ENCODE measurements at places on chromosomes 7 and 10.

- DNase-seq, result no peak
Measured at GRCh38 chr10:58513188-58514110, 777 bp downstream of the BICC1 start.

DNA sequence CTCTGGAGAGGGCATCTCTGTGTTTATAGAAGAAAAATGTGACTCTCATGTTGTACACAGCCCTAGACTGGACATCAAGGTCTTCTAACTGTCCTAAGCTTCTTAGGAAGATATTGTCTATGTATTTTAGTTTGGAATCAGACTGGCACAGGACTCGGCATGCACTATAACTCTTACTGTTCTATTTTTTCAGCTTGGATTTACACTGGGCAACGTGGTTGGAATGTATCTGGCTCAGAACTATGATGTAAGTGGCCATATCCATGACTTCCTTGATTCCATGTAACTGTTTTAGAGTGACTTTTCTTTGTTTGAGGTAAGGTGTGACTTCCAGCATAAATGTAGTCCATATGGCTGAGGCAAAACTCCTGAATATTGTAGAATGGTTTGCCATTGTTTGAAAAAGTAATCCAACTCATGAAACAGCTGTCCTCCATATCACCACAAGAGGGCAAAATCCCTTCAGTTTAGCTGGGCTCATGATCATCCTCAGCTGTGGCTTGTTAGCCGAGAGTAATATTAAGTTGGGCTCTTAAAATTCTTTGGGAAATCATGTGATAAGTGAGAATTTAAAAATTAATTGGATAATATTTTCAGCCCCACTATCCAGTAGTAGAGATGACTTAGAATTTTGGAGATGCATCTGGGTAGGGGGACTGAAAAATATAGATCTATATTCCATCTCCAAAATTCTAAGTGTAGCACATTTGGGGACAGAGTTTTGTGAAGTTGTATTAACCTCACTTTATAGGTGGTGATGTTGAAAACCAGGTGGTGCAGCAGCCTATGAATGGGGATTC is 10.4 kb downstream of the STMP1 start:
- peak; percentile 34 for DNase-seq

DNA sequence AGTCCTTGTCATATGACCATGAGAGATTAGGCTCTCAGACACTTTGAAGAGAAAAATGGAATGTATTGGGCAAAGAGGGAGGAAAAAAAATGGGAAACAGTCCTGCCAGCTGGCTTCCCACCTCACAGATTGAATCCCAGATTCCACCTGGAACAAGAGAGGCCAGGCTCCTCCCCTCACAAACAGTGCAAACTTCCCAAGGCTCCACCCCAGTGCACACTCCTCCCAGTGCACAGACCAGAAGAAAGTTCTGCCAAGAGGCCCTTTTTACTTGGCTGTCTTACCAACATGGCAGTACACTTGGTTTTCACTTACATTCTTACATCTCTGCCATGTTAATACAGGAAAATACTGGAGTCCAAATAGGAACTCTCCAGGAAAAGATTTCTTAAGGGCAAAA is 202.3 kb downstream of the AHR start:
- no peak for DNase-seq

DNA sequence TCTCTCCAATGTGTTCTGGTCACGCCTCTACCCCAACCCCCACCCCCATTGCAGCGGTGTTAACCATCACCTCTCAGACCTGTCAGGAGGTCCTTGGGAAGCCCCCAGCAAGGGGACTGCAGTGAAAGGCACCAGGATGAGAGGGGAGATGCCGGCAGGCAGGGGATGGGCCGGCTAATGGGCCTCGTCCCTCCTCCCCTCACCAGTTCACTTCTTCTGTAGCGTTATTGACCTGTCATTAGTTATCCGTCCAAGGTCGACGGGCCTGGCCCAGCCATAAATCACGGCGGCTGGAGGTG is 18.8 kb downstream of the POLL start:
- no peak for DNase-seq

DNA sequence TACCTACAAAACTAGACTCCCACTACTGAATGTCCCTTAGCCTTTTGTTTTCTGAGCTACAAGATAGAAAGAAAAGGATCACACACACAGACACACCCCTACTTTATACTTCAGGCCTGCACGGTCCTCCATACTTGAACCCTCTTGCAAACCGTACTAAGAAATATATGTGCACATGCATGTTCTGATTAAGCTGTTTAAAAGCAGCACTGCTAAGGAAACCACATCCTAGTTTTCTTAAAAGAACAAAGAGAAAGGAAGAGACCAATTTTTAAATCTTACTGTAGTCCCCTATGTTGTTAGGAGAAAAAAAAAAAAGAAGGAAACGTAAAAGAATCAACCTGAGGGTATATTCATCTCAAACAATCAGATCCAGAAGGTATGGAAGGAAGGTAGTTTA is 501.2 kb downstream of the PARD3 start:
- no peak for DNase-seq

- no peak for DNase-seq
Measured at GRCh38 chr10:119098576-119098975, 5.3 kb upstream of the DENND10 start.

- DNase-seq, result no peak
Measured at GRCh38 chr7:38310591-38311101, 37.2 kb upstream of the TARP start.

- DNase-seq, result no peak
Measured at GRCh38 chr7:16939161-16939560, 57.4 kb upstream of the AGR3 start.

DNA sequence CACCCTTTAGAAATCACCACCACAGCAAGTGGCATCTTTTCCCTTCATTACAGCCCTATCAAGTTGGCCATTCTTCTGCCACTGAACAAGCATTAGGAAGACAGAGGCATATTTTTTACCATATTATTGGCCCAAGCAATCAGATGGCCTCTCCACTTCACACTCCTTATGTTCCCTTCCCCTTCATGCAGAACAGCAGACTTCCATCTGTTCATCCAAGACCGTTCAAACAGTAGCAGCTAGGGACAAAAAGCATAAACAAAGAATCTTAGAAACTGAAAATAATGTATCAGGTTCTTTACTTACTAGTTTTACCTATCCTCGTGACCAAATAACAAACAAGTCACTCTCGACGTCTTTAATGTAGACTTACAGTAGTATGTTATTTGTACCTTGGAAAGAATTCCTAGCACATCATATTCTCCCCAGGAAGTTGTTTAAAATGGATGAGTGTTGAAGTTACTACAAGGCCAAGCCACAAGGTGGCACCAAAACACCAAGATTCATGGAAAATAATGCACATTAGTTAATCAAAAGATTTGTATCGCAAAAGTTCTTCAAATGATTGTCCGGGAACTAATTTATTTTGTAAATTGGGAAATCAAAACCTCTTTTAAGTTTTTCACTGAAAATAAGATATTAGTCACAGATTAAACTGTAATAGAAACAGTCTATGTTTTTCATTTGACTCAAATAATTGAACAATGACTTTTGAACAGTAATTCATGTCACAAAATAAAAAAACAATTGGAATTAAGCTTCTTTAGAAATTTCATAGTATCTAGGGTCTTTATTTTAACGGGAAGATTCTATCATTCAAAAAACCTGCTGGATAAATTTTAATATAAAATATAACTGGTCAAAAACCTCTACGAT is 112.1 kb downstream of the VPS41 start:
- peak; percentile 73 for DNase-seq

DNA sequence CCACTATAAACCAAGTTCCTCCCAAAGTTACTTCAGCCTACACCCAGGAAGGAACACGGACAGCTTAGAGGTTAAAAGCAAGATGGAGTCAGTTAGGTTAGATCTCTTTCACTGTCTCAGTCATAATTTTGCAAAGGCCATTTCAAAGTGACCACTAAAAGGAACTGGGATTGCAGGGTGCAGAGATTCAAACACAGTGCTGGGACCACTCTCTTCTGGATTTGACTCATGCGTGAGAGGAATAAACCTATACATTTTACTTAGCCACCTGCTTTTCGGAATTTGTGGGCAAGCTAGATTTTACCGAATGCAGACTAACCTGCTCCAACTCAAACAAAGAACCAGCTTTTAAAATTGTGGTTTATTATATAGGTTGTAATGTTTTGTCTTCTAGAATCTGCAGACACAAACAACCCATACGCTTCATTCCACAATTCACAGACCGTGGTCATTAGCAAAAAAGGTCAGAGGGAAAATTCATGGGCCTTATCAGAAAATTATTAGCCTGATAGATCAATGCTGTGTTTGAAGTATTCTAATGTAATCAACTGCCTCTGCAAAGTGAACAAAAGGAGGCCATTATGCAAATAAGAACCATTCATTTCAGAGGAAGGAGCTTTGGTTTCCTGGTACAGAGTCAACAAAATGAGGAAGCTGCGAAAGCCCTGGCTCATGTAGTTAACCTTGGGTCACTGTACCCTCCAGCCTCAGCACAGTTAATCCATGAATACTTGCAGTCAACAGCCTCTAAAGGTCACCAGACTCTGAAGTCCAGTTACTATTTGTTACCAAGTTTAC is 342.7 kb upstream of the KLF6 start:
- peak; percentile 33 for DNase-seq

DNA sequence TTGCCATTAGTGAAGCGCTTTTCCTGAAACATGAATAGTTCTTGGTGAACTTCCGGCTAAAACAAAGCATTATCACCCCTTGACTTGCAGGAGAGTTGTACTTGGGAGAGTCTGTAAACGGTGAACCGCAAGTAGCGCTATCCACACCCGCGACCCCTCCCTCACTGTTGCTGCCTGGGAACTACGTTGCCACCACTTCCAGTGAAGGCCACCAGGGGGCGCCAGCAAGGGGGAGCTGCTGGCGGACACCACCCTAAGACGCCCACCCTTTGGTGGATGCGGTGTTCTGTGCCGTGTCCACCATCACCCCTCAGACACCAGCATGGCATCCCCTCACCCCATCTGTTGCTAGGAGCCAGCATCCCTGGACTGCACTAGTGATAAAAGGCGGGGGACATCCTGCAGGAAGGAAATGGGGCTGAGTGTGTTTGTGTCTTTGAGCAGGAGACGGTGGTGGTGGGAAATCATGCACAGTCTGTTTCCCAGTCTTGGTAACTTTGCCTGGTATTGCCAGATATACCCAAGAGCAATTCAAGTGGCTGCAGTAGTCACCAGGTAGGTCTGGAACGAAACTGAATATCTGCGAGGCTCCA is 298.2 kb downstream of the FRMD4A start:
- no peak for DNase-seq

GRCh38 chr7:41627645-41628298 is 75.1 kb downstream of the INHBA start:
- no peak for DNase-seq

DNA sequence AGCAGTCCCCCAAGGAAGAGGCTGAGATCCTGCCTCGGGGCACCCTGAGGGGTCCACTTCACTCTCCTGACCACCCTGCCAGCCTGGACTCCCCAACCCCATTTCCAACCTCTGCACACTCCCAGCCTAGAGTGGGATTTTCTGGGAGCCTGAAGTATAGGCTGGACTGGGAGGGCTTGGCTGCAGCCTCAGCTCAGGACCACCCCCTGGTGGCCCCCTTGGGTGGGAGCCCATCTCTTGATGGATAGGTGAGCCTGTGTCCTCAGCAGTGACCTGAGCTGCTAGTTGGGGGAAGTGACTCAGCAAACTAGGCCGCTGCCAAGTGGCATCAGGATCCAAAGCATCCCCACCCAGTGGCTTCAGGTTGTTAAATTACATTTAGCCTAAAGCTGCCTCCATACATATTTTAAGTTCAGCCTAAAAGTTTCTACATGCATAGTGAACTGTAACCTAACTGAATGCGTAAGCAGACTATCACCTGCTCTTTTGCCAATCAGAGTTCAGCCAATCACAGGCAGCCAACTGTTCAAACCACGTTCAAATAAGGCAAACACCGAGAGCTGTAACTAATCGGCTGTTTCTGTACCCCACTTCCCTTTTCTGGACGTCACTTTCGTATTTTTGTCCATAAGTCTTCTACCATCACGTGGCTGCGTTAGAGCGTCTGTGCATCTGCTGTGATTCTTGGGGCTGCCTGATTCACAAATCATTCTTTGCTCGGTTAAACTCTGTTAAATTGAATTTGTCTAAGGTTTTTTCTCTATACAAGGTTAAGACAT is 144.0 kb downstream of the PLPP4 start:
- DNase-seq, result no peak

DNA sequence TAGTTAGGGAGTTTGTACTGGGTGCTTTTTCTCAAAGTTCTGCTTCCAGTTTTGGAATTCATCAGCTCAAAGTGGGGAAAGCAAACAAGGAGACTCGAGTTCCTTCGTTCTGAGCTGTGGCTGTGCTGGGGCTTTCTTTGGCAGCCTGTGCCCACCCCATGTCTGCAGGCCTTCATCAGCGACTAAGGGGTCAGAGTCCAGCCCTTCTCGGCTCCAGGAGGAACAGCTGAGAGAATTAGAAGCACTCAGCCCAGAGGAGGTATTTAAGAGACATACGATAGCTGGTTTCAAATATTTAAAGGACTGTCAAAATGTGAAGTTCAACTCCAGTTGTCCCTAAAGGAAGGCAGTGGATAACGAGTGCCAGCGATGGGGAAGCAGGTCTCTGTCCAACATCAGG is 41.3 kb downstream of the SH3PXD2A start:
- DNase-seq, result no peak

GRCh38 chr10:3893901-3894563 is 109.0 kb upstream of the KLF6 start:
- no peak for DNase-seq

DNA sequence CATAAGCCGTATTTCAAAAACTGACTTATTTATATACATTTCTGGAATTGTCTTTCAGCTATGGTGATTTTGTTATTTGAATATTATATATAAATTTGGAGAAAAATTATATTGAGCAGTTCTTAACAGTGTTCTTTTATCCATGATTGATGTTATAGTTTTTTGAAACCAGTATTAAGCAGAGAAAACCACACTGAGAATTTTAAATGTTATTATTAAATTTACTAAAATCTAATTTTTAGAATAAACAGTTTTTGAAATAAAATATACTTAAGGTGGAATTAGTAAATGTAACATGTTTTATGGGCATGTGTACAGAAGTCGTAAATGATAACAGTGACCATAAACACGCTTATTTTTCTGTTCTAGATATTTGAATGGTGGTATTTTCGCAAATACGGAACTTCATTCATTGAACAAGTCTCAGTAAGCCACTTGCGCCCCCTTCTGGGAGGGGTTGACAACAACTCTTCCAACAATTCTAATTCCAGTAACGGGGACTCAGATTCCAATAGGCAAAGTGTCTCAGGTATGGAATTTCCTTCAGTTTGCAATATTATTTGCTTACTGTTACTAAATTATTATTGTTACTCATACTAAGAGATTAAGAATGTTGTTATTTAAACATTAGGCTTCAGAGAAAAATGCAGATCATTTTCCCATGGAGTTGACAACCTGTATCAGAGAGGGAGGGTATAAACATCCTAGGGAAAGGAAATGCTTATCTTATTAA is 166.1 kb downstream of the ST7 start:
- peak; percentile 36 for DNase-seq

Data from NCI-H748 treated with DMSO at 0.1 percent for 48 hours (cell line).